Breast epithelium (tissue), 4 donors: ENCODE measurements at places on chromosomes 16 and 17. TPM values are rescaled to one million over a fixed set of nuclear protein-coding genes. Genes with fewer than 3 reads are reported as not detected.
A peak's percentile ranks its signal among the peaks of the same experiment; 100 is the strongest.

NPIPB9 gene
- 12.3 TPM for total RNA-seq

CDH8 gene
- total RNA-seq, result 0.15 TPM

ACE gene
- 13.9 TPM for total RNA-seq

RBFOX1 gene
- 0.29 TPM for total RNA-seq

LAT gene
- 4.3 TPM for total RNA-seq

DNA sequence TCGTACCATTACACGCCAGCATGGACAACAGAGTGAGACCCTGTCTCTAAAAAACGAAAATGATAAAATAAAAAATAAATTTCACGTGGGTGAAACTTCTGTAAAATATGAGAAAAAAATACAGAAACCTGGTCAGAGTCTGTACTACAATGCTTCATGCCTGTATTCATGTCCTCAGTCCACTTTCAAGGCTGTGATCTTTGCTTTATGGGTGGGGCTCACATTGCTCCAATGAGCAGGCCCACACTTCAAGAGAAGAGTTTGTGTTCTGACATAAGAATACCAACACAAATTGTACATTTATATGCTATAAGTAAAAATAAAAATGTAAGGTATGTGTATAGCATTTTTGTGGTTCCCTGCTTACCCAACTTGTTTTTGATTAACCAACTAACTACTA lies 32.2 kb upstream of the ABCA3 start:
- DNase-seq, result no peak

GRCh38 chr17:31444026-31444425 lies 52.6 kb downstream of the RAB11FIP4 start:
- no peak for DNase-seq

- DNase-seq, result peak; percentile 87
Observed at GRCh38 chr17:40068917-40069750, 6.4 kb downstream of the THRA start.

SLC13A2 gene
- 4.0 TPM for total RNA-seq

KCNJ2 gene
- total RNA-seq, result 8.8 TPM

GRCh38 chr17:36937959-36938565 lies 787 bp downstream of the LHX1 start:
- no peak for DNase-seq

MYCBPAP gene
- 0.66 TPM for total RNA-seq

DNA sequence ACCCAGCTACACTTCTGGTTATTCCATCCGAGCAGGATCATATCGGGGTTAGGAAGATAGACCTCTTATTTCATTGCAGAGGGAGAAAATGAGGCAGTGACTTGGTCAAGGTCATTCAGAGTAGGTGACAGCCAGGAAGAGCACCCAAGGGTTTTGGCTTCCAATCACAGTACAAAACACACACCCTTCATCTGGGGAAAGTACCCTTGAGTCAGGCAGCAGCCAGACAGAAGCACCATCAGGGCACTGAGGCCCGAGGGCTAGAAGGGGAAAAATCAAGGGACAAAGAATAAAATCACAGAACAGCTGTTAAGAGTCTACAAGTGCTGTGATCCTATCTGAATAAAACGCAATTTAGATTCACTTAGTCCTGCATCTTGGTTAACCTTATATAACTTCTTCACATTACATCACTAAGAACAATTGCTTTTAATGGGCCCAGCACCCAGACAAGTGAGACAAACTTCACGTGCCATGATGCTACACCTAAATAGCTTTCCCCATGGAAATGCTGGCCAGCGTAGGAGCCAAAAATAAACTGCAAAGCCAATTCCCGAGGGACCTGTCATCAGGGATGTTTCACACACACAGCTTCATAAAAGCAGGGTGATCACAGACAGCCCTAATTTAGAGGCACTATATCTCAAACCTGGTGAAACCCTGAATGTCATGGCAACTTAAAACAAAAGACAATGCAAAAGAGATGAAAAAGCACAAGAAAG lies 4.9 kb downstream of the UBE2O start:
- no peak for DNase-seq

ZNF646 gene
- total RNA-seq, result 12.5 TPM

- peak; percentile 72 for DNase-seq
Observed at GRCh38 chr16:2482708-2483534, 8.0 kb downstream of the TBC1D24 start.

DNA sequence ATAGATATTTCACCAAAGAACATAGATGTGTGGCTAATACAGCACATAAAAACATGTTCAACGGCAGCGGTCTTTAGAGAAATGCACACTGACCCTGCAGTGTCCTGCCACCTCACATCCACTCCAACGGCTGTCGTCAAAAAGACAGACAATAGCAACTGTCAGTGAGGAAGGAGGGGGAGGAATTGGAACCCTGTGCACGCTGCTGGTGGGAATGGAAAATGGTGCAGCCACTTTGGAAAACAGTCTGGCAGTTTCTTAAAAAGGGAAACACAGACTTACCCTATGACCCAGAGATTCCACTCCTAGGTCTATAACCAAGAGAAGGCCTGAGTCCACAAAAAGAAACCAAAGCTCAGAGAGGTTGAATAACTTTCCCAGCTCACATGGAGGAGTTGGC lies 7.7 kb downstream of the CEP295NL start:
- DNase-seq, result no peak

- DNase-seq, result no peak
Observed at GRCh38 chr17:44217738-44218343, 1.6 kb downstream of the UBTF start.

- no peak for DNase-seq
Observed at GRCh38 chr16:57749101-57749692, 13.6 kb downstream of the KATNB1 start.

- peak; percentile 88 for DNase-seq
Observed at GRCh38 chr17:35433075-35433894, 985 bp upstream of the SLFN12 start.

- no peak for DNase-seq
Observed at GRCh38 chr17:64084086-64084939, 45.6 kb downstream of the ERN1 start.

RNF40 gene
- 77.3 TPM for total RNA-seq

GRCh38 chr17:79485991-79486390 lies 124.9 kb downstream of the RBFOX3 start:
- DNase-seq, result no peak

DNA sequence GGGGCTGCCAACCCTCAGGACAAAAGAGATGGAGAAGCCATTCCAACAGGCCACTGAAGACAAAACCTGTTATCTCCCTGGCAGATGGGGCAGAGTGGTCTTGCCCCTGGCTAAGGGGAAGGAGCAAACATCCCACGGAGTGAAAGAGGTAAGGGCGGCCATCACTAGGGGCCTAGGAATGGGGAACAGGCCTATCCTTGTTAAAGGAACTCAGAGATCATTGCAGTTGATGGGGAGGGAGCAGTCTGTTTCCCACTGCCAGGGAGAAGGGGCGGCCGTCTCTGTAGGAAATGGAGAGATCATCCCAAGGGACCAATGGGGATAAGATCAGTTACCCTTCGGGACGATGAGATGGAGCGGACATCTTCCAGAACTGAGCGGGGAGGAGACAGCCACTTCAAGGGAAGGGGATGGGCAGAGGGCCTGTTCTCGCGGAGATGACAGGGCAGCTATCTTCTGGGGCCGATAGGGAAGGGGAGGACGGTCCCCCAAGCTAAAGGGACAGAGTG lies 581 bp upstream of the TMEM208 start:
- no peak for DNase-seq
